KG1 (cell line): ENCODE measurements at places on chromosomes 11 and 22.

- no peak for DNase-seq
Measured at GRCh38 chr22:25874327-25874726, 132.3 kb downstream of the MYO18B start.

DNA sequence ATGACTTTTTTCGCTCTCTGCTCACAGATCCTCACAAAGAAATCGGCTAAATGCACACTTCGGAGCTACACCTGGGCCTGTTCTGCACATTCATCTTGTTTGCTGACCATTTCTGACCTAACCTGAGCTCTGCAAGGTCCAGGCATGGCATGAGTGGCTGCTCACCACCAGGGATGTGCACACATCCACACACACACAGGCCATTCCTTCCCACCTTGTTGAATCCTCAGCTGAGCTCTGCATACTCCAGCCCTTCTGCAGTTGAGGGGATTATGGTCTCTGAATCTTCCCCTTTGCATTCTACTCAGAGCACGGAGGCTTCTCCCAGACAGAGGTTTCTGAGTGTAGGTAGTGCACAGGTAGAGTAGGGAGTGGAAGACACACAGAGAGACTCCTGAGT is 411.9 kb upstream of the B3GAT1 start:
- no peak for DNase-seq

DNA sequence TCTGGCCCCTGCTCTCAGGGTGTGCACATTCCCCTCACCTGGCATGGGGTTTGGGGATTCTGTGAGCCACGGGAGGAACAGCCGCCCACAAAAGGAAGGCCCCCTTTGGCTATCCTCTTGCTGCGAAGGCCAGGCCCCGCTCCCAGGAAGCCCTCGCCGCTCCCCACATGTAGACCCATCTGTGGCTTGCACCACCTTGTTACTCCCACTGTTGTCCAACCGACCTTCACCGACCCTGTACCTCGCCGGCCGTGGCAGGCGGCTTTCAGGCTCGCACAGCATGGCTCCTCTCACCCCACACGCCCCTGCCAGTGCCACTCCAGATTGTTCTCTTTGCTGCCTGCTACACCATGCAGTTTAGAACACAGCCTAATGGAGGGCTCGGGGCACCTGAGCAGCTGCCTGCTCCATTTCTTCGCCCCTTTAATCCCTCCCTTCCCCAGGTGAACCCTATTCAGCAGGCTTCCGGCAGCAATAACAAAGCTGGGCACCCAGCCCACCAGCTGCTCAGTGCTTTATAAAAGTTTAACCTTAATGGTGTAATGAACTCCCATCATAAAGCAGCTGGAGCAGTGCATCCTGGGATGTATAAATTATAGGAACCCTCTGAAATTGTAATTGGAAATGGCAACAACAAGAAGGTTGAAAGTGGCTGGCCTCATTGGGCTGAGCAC is 10.7 kb downstream of the DAGLA start:
- DNase-seq = no peak

GRCh38 chr11:69241075-69241740 is 52.7 kb upstream of the MYEOV start:
- DNase-seq = no peak

- no peak for DNase-seq
Measured at GRCh38 chr11:70883973-70884623, 368.3 kb downstream of the SHANK2 start.

GRCh38 chr11:22161489-22161888 is 31.4 kb upstream of the ANO5 start:
- DNase-seq = no peak

DNA sequence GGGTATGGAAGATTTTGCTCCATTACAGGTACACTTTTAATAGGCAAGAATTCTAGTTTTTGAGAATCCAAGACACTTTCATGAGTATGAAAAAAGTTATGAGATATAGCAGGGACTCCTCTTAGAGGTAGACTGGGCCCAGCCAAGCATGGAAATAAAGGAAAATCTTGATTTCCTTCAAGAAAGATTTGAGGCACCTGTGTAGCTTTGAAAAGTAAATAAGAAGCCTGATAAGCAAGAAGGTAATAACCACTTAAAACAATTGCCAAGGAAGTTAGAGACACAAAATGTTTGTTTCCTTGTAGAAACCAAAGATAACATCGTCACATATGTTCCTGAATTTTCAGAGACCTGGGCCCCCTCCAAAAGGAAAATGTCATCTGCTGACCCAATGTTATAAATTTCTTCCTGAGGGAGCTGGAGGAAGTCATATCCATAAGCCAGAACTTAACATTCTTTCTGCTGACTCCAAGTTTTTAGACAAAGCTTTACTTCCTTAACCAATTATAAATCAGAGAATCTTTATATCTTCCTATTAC is 314.5 kb upstream of the ANO3 start:
- no peak for DNase-seq

DNA sequence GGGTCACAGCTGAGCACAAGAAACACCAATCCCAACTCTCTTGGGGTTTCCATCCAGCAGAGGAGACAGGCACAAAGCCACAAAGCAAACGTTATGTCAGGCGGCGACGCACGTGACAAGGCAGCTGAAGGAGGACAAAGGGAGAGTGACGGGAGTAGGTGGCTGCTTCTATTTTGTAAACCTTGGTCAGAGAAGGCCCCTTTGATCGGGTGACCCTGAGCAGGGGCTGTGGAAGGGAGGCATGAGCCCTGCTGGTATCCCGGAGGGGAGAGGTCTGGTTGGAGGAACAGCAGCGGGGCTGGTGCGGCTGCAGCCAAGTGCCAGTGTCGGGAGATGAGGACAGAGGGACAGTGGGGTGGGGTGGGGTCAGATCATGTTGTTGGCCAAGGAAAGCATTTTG is 17.3 kb upstream of the RFPL3 start:
- DNase-seq = no peak

- no peak for DNase-seq
Measured at GRCh38 chr22:41262250-41262765, 21.6 kb upstream of the CHADL start.

GRCh38 chr11:69284081-69284511 is 9.9 kb upstream of the MYEOV start:
- no peak for DNase-seq

- DNase-seq = no peak
Measured at GRCh38 chr22:41776381-41776780, 24.1 kb upstream of the CCDC134 start.

DNA sequence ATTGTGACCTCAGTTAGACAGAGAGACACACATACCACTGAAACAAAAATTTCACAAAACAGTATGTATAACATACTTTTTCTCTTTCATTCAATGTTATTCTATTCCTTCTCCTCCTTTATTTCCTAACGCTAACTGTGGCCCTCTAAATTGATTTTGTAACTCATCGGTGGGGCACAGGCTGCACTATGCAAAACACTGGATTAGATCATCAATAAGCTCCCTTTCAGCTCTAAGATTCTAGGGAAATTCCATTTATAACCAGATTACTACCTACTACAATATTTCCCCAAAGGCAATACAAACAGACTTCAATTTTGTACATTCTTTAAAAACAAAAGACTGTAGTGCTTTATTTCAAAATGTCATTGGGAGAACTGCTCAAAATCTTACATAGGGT is 6.1 kb downstream of the FJX1 start:
- DNase-seq = no peak

- DNase-seq = no peak
Measured at GRCh38 chr22:24681236-24681635, 78.2 kb downstream of the GGT1 start.

- no peak for DNase-seq
Measured at GRCh38 chr11:134524201-134524600, 112.2 kb upstream of the B3GAT1 start.

DNA sequence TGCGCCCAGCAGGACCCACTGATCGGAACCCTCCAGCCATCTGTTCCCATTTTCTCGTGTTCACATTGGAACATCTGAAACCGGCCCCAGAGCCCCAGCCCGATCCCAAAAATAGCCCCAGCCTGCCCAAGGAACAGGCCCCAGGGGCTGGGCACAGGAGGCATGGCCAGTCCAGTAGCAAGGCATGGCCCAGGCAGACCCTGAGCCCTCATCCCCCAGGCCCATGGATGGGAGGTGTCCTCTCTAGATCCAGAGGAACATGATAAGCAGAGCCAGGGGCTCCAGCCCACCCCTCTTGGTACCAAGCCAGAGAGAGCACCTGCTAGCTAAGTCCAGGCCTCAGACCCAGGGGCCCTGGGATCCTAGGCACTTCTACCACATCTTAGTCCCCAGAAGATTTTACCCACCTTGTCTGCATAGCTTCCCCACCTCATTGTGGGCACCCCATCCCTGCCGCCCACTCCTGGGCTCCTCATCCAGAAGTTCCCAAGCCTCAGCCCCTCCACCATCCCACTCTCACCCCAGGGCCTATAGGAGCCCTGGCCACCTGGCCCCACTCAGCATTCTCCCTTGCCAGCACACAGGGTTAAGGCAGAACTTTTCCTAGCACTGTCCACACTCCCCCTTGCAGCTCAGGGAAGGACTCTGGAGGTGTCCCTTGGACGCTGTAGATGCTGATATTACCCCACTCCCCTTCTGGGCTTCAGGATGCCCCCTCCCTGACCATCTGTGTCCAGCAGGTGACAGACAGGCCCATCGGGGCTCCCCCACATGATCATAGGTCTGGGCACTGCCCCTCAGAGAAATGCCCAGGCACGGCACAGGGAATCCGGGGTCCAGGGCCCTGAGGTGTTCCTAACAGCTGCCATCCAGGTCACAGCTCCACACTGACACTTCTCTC is 9.5 kb downstream of the BCL9L start:
- DNase-seq = no peak

DNA sequence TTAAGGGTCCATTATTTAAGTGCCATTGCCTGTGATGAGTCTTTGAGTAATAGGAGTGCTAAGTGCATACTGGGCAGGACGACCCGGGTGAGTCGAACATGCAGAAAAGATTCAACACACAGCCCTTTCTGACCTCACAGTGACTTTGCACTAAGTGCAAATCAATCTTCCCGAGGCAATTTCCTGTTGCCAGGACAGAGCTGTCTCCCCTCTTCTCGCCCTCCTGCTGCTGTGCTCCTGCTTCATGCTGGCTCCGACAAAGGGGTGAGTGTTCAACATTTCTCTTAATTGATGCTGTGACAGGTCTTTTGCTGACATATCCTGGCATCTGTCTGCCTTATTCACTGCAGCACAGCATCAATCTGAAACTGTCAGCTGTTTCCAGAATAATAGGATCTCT is 42.0 kb downstream of the MCHR1 start:
- no peak for DNase-seq

DNA sequence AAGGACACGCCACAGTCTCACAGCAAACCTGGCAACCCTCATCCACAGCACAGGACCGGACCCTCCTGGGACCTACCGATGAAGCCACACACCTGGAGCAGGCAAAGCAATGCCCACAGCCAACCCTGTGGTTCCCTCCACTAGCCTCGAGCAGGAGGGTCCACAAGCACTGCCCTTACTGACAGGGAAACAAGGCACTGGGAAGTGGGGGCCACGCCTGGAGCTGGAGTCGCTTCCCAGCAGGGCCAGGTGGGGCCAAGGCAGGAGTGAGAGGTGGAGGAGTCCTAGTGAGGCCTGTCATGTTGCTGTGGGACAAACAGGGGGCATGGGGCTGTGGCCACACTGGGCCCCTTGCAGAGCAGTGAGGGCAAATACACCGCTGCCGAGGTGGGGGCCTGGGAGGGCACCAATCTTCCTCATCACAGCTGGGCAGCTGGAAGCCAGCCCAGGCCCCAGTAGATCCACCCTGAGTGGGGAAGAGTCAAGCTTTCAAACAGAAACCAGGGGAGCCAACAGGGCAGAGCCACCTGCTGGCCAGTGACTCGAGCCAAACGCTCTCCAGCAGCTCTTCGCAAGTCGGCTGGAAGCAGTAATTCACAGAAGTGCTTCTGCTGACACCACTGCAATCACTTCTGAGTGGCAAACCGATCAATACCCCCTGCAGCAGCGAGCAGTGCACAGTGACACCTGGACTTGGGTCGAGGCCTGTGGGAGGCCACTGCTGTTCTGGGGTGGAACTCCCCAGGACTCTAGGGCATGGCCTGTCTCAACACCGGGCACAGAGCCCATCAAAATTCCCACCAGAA is 13.7 kb downstream of the SULT4A1 start:
- no peak for DNase-seq

DNA sequence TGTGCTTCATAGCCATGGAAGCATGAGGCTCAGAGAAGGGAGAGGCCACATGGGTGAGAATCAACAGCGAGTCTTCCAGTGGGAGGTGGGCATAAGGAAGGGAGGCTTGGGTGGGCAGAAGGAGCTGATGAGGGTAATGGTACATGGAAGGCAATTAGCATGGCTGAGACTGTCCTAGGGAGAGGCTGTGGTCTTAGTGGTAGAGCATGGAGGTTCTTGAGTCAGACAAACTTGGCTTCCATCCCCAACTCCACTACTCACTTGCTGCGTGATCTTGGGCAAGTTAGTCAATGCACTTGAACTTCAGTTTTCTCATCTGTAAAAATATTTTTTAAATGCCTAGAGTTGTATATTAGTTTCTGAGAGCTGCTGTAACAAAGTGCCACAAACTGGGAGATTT is 227.2 kb upstream of the E2F8 start:
- DNase-seq = no peak

GRCh38 chr22:37566329-37566837 is 6.1 kb downstream of the CDC42EP1 start:
- DNase-seq = no peak

GRCh38 chr11:70595452-70595851 is 197.1 kb downstream of the CTTN start:
- DNase-seq = no peak

- no peak for DNase-seq
Measured at GRCh38 chr11:17547932-17548331, 873 bp downstream of the OTOG start.

DNA sequence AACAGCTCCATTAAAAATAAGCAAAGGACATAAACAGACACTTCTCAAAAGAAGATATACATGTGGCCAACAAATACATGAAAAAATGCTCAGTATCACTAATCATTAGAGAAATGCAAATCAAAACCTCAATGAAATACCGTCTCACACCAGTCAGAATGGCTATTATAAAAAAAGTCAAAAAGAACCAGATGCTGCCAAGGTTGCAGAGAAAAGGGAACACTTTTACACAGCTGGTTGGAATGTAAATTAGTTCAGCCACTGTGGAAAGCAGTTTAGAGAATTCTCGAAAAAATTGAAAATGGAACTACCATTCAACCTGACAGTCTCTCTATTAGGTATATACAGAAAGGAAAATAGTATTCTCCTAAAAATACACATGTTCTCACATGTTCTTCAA is 102.4 kb upstream of the FIBIN start:
- no peak for DNase-seq

DNA sequence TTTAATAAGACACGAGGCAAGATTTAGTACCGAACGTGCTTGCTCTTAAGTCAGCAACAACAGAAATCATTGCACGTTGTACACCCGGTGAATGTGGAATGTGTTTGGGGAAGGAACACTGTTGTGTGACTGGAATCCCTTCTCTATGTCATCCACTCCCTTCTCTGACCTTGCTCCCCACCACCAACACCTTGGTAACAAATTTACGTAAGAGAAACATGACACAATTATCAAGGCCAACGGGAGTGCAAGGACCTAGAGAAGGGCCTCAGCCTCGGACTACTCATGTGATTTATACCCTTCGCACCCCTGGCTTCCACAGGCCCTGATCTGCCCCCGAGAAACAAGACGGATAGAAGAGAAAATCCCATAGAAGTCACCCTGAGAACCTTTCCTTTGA is 236.2 kb downstream of the LARGE1 start:
- DNase-seq = no peak
